ENCODE measurements at places on chromosomes 3 and 15. TPM values are rescaled to one million over a fixed set of nuclear protein-coding genes. Genes with fewer than 3 reads are reported as not detected.

The ALDH1A3 gene
- total RNA-seq = 2.2 TPM

The VWA5B2 gene
- 1.7 TPM for total RNA-seq

The PLA2G4E gene
- 0.72 TPM for total RNA-seq

DNA sequence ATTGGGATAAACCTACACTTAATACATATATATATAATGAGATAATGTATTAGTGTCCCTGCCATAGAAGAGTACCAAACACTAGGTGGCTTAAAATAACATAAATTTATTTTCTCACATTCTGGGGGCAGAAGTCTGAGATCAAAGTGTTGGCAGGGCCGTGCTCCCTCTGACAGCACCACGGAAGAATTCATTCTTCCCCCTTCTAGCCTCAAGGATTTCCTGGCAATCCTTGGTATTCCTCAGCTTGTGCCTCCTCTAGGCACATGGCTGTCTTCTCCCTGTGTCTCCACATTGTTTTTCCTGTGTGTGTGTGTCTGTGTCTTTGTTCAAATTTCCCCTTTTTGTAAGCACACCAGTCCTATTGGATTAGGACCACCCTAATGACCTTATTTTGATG, 115.2 kb upstream of the AGBL1 start:
- DNase-seq = peak; percentile 29

GRCh38 chr3:140403608-140404007, 274.3 kb upstream of the TRIM42 start:
- DNase-seq = no peak

GRCh38 chr3:102181175-102181920, 253.5 kb upstream of the ZPLD1 start:
- DNase-seq = peak; percentile 88

DNA sequence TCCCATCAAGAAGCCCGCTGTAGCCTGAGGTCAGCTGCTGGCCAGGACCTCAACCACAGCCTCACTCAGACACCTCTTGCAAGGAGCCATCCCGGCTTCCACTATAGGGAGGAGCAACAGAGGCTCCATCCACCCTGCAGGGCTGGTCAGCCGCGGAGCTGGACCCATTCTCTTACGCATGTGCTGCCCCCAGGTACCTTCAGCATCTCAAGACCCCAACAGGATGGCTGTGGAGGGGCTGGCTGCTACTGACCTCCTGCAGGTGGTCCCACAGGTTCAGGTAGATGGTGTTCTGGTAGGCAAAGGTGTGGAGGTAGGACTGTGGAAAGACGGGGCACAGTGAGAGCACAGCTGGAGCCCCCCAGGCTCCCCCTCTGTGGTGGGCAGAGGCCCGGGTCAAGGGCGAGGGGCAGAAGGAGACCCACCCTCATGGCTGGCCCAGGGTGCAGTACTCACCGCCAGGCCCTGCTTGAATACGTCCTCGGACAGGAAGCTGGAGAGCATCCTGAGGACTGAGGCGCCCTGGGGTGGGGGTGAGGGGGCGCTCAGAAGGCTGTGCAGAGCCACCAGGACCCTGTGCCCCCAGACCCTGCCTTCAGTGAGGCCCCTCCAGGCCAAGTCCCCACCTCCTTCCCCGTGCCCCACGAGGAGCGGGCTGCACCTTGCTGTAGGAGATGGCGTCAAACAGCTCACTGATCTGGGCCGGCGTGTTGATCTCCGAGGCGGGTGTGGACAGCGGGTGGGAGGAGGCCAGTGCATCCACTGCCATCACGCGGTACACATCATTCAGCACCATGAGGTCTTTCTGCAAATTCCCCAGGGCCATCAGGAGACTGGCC, 11.4 kb downstream of the ANPEP start:
- DNase-seq = no peak

All from umbilical cord (tissue), 2 donors.